ENCODE measurements at places on chromosomes 3 and 15. TPM values are rescaled to one million over a fixed set of nuclear protein-coding genes. Genes with fewer than 3 reads are reported as not detected.
A peak's percentile ranks its signal among the peaks of the same experiment; 100 is the strongest.

- no peaks in the 10 kb centered on the region for H3K4me1 ChIP-seq
- H3K27me3 ChIP-seq: no peaks in the 10 kb centered on the region
- H3K36me3 ChIP-seq: no peaks in the 10 kb centered on the region
- DNase-seq: no peak
- no peak overlapping the region for H3K27ac ChIP-seq
Observed at GRCh38 chr3:57738391-57738790, 17.7 kb upstream of the SLMAP start.

DNA sequence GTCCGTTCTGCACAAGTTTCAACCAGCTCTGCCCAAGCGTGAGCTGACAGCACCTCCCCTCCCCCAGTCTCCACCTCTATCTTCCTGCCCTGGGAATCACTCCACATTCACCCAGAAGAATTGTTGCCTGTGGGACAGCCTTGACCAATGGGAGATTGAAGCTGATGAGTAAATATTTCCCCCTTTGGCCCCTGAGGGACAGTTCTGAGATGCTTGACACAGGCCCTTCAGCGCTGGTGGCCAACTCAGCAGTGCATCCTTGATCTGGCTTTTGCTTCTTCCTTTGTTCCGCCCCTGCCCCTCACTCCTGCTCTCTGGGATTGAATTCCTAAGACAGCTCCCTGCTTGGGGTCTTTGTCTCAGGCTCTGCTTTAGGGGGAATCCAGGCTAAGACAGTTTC lies 13.1 kb upstream of the SKIC8 start:
- H3K36me3 ChIP-seq: no peaks in the 10 kb centered on the region
- H3K4me3 ChIP-seq: no peak overlapping the region
- DNase-seq: no peak
- H3K4me1 ChIP-seq: peaks cover 5% of the 10 kb centered on the region
- no peaks in the 10 kb centered on the region for H3K27me3 ChIP-seq

DNA sequence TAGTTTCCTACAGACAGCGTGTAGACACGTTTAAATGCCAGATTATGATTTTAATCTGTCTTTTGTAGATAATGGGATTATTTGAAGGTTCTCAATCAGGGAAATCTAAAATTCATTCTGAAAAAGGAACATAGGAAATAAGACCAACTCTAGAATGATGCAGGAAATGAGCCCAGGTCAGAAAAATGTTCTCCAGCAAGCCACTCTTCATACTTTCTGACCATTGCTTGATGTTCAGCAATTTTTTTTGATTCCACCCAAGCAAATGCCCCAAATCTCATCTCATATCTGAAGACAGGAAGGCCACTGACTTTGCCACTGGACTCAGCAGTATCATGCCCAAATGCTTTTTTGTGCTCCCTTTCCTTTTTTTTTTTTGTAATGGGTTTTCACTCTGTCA lies 373.4 kb downstream of the LPP start:
- H3K36me3 ChIP-seq: no peaks in the 10 kb centered on the region
- no peak overlapping the region for H3K27ac ChIP-seq
- no peak overlapping the region for H3K4me3 ChIP-seq
- H3K27me3 ChIP-seq: no peaks in the 10 kb centered on the region
- H3K4me1 ChIP-seq: no peaks in the 10 kb centered on the region

- no peak overlapping the region for H3K27ac ChIP-seq
- no peaks in the 10 kb centered on the region for H3K27me3 ChIP-seq
- no peak for DNase-seq
- H3K4me3 ChIP-seq: no peak overlapping the region
- H3K4me1 ChIP-seq: no peaks in the 10 kb centered on the region
Observed at GRCh38 chr15:75328493-75329314, 7.2 kb upstream of the COMMD4 start.

- no peak overlapping the region for H3K4me3 ChIP-seq
- peak overlapping the region; percentile 8 for H3K27ac ChIP-seq
- H3K4me1 ChIP-seq: peaks cover 13% of the 10 kb centered on the region
Observed at GRCh38 chr3:126937973-126938372, 44.9 kb upstream of the PLXNA1 start.

- H3K27me3 ChIP-seq: peaks cover 5% of the 10 kb centered on the region
- no peak within 1 kb of the TSS for H3K27ac ChIP-seq
- H3K4me1 ChIP-seq: no peaks in the 10 kb centered on the region
- no peaks in the 10 kb centered on the region for H3K36me3 ChIP-seq
- peak within 1 kb of the TSS; percentile 47 for H3K4me3 ChIP-seq
Observed at GRCh38 chr3:46566040-46566641, at the start of gene LRRC2. TSS of gene LRRC2 (minus strand) at chr3:46566302. CDS start at chr3:46551591, 14,711 bp downstream.

GRCh38 chr15:73732930-73733329 lies 20.2 kb downstream of the INSYN1 start:
- peaks cover 2% of the 10 kb centered on the region for H3K27me3 ChIP-seq
- no peak overlapping the region for H3K4me3 ChIP-seq
- H3K4me1 ChIP-seq: no peaks in the 10 kb centered on the region
- no peak for DNase-seq
- no peaks in the 10 kb centered on the region for H3K36me3 ChIP-seq
- H3K27ac ChIP-seq: no peak overlapping the region

DNA sequence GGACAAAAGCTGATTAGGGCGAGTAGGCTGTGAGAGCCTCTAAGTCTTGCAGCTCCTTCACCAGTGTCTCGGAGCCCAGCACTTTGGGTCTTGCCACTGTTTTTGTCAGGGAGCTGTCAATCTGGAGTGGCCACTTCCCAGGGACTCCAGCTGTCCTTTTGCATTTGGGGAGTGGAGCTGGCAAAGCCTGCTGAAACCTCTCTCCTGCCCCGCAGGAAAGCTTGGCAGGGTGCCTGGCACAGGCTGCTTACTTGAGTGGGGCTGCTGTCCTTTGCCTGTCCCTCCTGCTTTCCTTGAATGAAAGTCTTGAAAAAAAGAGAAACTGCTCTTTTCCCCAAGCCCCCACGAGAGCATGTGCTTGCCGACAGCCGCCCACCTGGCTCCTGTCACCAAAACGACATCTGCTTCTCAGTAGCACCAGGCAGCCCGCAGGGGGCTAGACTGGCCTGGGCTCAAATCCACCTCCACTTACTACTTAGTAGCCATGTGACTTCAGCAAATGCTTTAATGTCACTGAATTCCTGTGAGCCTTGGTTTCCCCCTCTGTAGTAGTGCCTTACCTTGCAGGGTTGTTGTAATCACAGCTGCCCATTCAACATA lies 13.7 kb downstream of the USP13 start:
- 0 out of 2 replicates have a peak, but pooled peaks cover under 1% of the 10 kb centered on the region for H3K4me1 ChIP-seq
- no peak for DNase-seq
- no peaks in the 10 kb centered on the region for H3K27me3 ChIP-seq
- no peak overlapping the region for H3K4me3 ChIP-seq
- H3K27ac ChIP-seq: no peak overlapping the region

TPM1 gene
- total RNA-seq: 298 TPM

C3orf49 gene
- total RNA-seq: not detected

TNNC1 gene
- total RNA-seq: 5.2 TPM

KNL1 gene
- 28.9 TPM for total RNA-seq

SORD gene
- 34.0 TPM for total RNA-seq
